Activated CD4-positive, CD25-positive, alpha-beta regulatory T cell treated with anti-CD3 and anti-CD28 coated beads, Interleukin-2, amount 50 U/mL, for 16 hours (primary cell): ENCODE measurements at places on chromosomes 7 and 10.

DNA sequence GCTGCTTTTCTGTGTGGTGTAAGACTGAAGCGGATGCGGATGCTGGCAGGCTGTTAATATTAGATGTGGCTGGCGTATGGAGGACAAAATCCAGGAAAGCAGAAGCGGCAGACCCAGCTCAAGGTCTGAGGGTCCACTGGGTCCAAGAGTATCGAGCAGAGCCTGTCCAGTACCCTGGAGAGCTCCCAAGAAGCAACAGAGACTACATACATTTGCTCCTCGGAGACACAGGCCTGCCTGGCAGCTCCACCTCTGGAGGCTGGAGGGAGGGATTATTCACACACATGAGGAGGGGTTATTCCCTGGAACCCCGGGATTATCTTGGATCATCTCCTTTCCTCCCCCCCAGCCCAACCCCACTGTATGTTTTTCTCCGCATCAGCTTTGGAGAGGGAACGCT is 31.3 kb upstream of the LOXL4 start:
- DNase-seq = no peak

GRCh38 chr7:518630-519483 is 789 bp downstream of the PDGFA start:
- DNase-seq = no peak

DNA sequence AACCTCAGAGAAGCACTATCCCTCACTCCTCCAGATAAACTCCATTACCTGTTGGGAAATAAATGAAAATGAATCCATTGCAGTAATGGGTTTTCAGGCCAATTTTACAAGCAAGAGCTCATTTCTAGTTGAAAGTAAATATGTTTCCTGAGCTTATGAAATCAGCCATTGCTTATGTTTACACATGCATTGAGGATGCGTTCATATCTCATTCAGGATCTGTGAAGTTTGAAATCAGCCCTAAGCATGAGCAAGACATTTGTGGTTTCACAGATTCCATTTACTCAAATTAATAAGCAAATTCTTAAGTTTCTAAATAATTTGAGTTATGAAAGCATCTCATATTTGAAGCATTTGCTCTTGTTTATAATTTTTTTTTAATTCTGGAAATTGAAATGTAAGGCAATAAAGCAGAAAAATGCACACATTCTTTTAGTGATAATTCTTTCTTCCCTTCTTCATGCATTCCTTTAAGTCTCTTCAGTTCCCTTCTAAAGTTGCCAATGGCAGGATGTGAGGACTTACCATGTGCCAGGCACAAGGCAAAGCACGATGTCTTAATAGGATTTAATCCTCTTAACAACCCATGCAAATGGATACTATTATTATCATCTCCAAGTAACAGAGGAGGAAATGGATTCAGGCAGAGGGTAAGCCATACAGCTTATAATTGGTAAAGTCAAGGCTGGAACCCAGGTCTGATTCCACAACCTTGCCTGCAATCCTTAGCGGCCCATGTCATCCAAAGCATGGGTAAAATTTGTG is 35.0 kb upstream of the CTTNBP2 start:
- DNase-seq = no peak

GRCh38 chr7:47475880-47476227 is 106.1 kb downstream of the TNS3 start:
- no peak for DNase-seq

DNA sequence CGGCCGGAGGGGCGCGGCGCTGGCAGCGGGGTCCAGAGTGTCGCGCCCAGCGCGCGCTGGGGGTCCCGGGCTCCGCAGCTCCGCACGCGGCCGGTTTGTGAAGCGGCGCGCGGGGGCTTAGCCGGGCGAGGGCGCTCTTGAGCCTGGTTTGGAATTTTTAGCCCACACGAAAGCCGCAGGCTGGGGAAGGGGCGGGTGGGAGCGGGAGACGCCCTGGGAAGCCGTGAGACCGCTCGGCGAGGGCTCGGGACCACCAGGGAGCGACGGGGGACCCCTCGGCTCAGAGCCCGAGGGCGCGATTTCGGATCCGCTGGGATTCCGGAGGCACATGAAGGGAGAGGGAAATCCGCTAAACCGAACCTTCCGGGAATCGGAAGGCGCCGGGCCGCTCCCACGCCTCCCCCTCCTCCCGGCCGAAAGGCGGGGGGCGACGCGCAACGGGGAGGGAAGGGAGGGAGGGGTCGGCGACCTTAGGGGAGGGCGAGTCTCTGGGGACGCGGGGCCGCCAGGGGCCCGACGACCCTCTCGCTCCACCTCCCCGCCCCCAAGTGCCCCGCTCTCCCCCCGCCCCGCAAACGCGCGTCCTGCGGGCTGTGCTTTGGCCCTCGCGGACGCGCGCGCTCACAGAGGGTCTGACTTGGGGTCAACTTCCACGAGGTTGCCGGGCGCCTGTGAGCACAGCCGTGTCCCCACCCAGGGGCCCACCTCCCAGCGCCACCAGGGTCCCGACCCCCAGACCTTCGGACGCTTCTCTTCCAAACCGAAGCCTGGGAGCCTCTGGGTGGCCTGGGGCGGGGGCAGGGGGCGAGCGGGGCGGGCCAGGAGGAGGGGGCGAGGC is 5.1 kb upstream of the ELFN1 start:
- DNase-seq = no peak

- DNase-seq = no peak
These were observed 391.2 kb downstream of the ANKRD7 start for GRCh38 chr7:118615681-118616080.

DNA sequence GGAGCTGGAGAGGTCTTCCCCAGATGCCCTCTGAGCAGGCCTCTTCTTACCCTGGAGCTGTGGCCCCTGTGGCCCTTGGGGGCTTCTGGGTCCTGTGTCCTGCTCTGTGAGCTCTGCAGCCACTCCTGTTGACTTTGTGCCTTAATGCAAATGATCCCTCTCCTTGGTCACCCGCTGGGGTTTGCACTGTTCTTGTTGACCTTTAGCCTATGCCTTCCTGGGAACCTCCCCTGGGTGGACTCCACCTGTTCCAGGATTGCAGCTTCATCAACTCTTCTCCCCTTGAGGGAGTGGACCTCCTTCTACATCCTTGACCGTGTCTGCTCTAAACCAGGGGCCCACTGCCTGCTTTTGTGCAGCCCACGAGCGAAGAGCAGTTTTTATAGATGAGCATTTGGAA is 58.6 kb upstream of the CTBP2 start:
- no peak for DNase-seq

GRCh38 chr7:105871142-105871541 is 5.3 kb downstream of the ATXN7L1 start:
- no peak for DNase-seq

DNA sequence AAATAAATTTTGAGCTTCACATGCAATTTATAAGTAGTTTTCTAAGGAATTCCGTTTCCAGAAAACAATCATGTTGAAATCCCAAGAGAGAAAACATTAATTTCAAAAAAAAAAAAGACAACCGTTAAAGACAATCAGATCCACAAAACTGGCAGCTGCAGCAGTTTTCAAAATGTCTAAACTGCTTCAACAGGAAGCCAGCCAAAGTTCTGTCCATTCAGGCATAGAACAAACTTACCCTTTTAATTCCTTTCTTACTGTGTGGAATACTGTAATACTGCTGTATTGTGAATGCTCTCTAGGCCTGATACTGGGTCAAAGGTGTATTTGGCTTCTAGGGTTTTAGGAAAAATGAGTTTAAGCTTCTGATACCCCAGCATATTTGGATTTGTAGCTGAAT is 31.6 kb downstream of the HOXA1 start:
- DNase-seq = no peak

GRCh38 chr10:63376560-63377304 is 89.0 kb downstream of the JMJD1C start:
- DNase-seq = no peak

- DNase-seq = no peak
These were observed 228.0 kb downstream of the TWIST1 start for GRCh38 chr7:18889436-18889835.

- no peak for DNase-seq
These were observed 138.4 kb downstream of the PAXIP1 start for GRCh38 chr7:154864523-154864891.

DNA sequence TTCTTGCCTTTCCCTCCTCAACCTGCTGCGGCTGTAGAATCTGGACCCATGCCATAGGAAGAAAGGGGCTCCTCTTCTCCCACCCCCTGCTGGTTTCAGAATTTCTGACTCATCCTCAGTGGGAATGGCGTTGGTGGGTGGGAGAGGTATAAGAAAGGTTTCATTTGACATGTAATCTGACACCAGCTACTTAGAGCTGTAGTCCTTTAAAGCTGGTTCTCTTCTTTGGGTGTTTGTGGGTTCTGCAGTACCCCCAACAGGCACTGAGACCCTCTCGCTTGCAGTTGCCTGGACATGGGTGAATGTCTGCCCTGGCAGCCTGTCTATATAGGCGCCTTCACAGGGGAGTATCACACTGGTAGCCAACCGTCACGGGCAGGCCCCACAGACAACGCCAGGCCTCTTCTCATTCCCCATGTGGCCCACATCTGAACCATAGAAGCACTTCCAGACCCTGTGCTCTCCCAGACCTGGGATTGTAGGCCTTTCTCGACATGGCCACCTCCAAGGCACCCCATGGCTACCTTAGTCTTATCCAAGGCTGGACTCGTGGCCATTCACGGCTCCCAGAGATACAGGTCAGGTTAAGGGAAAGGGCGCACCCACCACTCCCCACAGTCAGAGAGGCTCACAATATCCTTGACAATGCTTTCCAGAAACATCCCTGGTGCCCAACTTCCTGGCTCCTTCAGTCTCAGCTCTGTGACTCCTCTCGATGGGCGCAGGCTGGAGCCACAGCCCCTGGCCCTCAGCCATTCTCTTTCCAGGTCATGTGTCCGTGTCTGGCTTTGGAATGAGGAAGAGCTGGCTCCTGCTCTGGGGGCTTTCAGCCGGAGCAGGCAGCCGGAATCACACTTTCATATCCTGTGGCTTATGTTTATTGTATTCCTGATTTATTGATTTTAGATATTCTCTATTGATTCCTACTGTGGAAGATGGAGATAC is 17.5 kb downstream of the ZNF862 start:
- no peak for DNase-seq

DNA sequence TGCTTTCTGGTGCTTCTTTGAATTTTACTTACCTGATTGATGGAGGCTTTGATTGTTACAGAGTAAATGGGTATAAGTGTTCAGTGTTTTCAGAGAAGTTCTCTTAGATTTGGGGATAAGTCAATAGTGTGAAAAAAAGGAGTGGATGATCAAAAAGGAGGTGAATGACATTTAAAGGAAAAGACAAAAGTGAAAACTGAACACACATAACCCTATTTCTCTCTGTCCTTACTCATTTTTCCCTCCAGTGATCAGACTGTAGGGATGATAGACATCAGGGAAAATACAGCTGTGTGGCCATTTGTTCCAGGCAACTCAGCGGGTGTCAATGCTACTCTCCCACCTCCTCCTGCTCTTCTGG is 278 bp downstream of the CPA2 start:
- no peak for DNase-seq

- DNase-seq = no peak
These were observed 786.7 kb downstream of the NRG3 start for GRCh38 chr10:82661701-82662100.

DNA sequence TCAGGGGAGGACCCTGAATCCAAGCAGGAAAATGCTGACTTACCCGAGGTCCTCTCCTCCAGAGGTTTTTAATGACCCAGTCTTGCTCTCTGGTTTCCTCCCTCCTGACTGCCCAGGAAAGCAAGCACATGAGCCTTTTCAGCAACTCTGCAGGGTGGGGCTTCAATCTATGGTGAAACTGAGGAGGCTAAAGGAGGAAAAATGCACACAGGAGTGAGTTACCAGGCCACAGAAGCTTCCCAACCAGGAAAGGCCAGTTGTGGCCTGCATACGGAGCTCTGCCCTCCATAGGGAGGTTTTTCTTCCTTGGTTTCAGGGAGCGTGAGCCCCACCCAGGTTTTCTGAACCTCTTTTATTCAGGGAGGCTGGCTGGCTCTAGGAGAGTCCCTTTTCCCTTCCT is 14.1 kb upstream of the DLG5 start:
- DNase-seq = no peak

DNA sequence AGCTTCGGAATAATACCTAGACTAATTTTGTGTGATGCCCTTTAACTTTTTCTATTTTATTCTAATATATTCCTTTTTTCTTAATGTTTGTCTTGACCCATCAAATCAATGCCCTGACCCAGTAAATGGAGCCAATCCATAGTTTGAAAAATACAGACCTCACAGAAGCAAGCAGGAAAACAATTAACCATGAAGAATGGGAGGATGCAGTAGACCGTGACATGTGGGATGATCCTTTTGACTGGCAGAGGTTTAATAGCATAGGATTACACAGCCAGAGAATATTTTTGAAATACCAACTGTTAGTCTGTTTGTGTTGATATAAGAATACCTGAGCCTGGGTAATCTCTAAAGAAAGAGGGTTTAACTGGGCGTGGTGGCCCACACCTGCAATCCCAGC is 142.6 kb upstream of the NEBL start:
- DNase-seq = no peak

- no peak for DNase-seq
These were observed 73.5 kb downstream of the CLEC2L start for GRCh38 chr7:139597028-139597427.

DNA sequence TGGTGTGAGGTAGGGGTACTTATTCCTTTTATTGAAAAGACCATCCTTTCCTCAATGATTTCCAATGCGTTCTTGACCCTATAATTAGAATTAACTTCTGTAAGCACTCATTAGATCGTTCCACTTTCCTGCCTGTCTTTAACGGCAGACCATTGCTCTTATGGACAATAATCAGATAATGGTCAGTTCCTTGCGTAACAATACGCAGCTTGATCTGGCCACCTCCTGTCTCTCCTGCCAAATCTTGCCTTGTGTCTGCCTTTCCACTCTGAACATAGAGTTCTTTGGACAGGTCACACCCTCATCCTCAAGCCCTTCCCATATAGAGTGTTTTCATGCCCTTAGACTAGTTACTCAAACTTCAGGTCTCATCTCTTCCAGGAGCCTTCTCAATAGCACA is 2.4 kb upstream of the WIPI2 start:
- DNase-seq = no peak

GRCh38 chr10:30827531-30828120 is 198.1 kb upstream of the LYZL2 start:
- DNase-seq = no peak

DNA sequence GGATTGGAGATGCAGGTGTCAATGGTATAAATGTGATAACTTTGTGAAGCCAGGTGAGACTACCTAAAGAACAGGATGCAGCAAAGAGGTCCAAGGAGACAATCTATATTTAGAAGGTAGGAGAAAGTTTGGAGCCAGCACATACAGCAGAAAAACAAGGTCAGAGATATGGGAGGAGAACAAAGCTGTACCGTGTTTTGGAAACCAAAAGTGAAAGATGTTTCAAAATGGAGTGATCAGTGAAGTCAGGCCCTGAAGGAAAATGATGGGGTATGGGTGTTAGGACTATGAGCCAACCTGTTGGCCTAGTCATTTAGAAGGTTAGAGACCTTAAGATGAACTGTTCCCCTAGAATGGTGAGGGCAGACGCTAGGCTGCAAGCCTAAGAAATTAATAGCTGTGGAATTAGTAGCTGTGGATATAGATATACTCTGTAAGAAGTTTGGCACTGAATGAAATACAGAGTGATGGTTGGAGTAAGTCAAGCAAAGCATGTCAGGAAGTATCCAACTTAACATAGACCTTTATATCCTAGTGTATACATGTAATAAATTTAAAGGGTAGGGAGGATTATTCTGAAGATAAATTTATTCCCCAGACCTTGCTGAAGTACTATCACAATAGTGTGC is 149.8 kb upstream of the WNT16 start:
- no peak for DNase-seq

GRCh38 chr7:45610019-45610418 is 35.9 kb downstream of the ADCY1 start:
- no peak for DNase-seq

GRCh38 chr10:110646417-110647135 is 2.4 kb downstream of the RBM20 start:
- no peak for DNase-seq
